ENCODE measurements at places on chromosomes 6 and 20. TPM values are rescaled to one million over a fixed set of nuclear protein-coding genes. Genes with fewer than 3 reads are reported as not detected.

SIRPG gene
- not detected for total RNA-seq

CALHM5 gene
- total RNA-seq = 14.8 TPM

DNA sequence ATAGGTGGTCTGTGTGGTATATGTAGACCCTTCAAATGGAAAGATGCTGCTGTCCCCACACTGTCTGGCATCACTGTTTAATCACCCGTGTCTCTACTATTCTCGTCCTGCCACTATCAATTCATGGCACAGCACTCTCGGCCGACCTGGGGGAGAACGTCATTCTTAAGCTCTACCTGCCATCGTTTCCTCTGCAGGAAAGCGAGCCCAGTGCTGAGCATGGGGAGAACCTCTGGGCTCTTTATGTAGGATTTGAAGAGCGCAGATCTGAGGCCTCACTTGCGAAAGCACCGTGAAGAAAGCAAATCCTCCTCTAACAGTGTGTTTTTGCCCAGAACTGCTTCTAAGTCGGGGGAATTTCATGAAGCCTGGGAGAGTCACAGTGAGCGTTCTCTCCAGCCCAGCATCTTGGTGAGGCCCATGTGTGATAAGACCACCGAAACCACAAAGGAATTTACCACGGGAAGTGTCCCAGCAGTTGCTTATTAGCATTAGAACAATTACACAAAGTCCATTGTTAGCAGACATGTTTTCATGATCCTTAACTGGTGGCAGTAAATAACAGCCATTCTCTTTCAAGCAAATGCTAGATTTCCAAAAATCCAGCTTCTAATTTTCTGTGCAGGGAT, 124.3 kb downstream of the SCML4 start:
- H3K36me3 ChIP-seq = no peaks in the 10 kb centered on the region
- peaks cover 47% of the 10 kb centered on the region for H3K4me1 ChIP-seq
- DNase-seq = no peak
- peak overlapping the region; percentile 98 for H3K27ac ChIP-seq
- no peak overlapping the region for H3K4me3 ChIP-seq

GRCh38 chr6:159279790-159280277, 110.6 kb downstream of the FNDC1 start:
- no peaks in the 10 kb centered on the region for H3K27me3 ChIP-seq
- no peaks in the 10 kb centered on the region for H3K4me1 ChIP-seq
- H3K4me3 ChIP-seq = no peak overlapping the region
- H3K36me3 ChIP-seq = no peaks in the 10 kb centered on the region

DNA sequence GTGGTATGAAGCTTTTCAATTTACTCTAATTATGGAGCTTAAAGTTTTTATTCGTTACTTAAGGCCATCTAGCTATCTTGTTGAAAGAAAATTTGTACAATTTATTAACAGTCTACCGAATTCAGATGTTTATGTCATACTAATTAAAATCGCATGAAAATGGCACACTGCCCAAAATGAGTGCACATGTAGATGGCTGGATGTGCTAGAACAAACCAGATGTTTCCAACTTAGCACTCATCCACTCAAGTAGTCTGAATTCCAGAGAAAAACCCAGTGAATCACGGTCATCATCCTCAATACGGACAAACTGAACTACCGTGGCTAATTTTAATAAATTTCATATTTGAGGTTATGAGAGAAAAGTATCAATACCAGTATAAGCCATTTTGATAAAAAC, 70.4 kb downstream of the COL12A1 start:
- DNase-seq = no peak
- H3K4me3 ChIP-seq = no peak overlapping the region
- no peak overlapping the region for H3K27ac ChIP-seq
- H3K36me3 ChIP-seq = peaks cover 99% of the 10 kb centered on the region
- no peaks in the 10 kb centered on the region for H3K27me3 ChIP-seq

DNA sequence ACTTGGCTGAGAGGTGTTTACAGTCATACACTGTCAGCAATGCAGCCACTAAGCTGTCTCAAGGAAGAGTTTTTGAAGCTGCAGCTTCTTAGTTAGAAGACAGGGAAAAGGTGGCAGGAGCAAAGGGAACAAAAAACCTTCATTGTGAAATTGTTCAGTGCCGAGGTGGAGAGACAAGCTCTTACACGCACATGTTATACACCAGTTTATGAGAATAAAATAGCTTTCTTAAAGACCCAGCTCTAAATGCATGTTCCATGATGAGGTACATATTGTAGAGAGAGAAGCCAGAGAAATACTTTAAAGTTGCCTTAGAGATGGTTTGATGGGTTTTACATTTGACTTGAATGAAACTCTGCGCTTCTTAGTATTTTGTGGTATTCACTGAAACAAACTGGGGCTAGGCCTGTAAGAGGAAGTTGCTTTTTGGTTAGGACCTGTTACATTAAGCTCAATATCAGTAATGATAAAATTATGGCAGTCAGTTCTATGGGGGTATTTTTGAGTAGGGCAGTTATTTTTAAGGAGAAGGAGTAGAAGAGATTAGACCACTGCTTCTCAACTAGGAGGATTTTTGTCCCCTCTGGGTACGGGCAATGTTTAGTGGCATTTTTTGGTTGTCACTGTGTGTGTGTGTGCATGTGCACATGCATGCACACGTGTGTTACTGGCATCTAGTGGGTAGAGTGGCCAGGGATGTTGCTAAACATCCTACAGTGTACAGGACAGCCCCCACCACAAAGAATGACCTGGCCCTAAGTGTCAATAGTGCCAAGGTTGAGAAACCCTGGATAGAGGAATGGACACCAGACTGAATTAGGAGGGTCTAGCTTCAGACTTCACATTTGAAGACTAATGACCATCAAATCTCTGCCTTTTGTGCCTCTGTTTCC, 9.8 kb downstream of the NEDD9 start:
- peaks cover 10% of the 10 kb centered on the region for H3K36me3 ChIP-seq
- no peaks in the 10 kb centered on the region for H3K27me3 ChIP-seq
- no peak overlapping the region for H3K4me3 ChIP-seq
- H3K4me1 ChIP-seq = peaks cover 32% of the 10 kb centered on the region
